Liver (tissue), 10 donors: ENCODE measurements at places on chromosomes 5 and 9. TPM values are rescaled to one million over a fixed set of nuclear protein-coding genes. Genes with fewer than 3 reads are reported as not detected.

IGFBPL1 gene
- not detected for total RNA-seq

HSPB3 gene
- total RNA-seq = 0.17 TPM

ATP6V0E1 gene
- total RNA-seq = 86.7 TPM

SURF1 gene
- 20.7 TPM for total RNA-seq

PCDHGB7 gene
- total RNA-seq = 3.1 TPM

TCOF1 gene
- 8.5 TPM for total RNA-seq

DNA sequence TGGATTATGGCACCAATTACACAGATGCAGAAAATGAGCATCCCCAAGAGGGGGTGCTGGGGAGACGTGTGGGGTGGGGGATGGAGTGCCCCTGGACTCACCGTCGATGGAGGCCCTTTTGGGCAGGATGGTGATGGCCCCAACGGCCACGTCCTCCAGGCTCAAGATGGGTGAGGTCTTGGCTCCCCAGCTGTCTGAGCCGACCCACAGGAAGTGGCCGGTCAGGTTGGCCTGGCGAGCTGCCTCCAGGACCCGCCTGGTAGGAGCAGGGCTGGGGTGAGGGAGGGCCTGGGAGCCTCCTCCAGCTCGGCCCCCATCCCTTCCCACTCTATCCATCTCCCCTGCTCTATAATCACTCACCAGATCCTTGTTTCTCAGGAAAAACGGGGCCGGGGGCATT, 4.6 kb downstream of the GRM6 start:
- no peak for DNase-seq

DNA sequence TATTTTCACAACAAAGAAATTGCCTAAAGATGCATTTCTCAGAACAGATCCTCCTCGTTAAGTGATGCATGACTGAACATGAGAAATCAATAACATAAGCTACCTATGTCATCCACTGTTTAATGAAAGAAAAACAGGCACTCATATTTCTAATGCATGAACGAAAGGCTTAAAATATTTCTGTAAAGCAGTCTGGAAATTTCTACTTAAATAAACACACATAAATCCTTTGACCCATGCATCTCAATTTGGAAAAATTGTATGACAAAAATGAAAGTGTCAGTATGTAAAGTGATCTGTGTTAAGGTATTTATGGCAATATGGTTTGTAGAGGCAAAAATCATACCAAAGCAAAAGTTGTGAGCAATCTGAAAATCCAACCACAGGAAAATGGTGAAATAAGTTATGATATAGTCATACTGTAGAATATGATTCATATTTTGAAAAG, 399.2 kb upstream of the GRAMD2B start:
- DNase-seq = no peak

GRCh38 chr9:87770616-87771315, 44.8 kb downstream of the CTSL start:
- DNase-seq = no peak

DNA sequence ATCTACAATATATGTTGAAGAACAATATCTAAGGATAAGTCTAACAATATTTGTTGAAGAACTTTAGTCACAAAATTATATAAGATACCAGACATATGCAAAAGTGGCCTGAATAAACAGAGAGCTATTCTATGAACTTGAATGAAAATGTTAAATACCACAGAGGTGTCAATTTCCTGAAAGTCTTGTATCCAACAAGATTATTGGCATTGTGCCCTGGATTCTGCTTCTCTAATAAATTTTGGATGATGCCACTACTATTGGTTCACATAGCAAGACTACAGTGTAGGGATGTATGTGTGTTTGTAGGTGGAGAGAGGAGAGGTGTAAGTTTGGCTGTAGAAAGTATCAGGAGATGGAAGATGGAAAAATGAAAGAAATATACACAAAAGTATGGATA, 731.8 kb upstream of the RGMB start:
- DNase-seq = no peak

- DNase-seq = no peak
Measured at GRCh38 chr5:74257645-74258313, 382.7 kb downstream of the ENC1 start.

DNA sequence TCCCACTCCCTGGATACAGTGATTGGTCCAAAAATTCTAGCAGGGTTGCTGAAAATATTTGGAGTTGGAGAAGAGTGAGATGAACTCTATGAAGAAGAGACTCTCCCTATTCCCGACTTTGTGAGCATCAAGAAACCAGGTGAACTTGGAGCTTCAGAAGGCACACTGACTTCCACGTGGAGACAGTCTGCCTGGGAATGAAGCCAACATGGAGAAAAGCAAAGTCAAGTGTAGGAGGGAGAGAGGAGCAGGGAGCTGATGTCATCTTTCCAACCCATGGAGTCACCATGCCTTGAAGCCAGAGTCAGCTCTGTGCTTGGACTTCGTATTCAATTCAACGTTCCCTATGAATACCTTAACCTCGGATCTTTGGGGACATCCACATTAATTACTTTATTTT, 125.1 kb downstream of the NPR3 start:
- no peak for DNase-seq

DNA sequence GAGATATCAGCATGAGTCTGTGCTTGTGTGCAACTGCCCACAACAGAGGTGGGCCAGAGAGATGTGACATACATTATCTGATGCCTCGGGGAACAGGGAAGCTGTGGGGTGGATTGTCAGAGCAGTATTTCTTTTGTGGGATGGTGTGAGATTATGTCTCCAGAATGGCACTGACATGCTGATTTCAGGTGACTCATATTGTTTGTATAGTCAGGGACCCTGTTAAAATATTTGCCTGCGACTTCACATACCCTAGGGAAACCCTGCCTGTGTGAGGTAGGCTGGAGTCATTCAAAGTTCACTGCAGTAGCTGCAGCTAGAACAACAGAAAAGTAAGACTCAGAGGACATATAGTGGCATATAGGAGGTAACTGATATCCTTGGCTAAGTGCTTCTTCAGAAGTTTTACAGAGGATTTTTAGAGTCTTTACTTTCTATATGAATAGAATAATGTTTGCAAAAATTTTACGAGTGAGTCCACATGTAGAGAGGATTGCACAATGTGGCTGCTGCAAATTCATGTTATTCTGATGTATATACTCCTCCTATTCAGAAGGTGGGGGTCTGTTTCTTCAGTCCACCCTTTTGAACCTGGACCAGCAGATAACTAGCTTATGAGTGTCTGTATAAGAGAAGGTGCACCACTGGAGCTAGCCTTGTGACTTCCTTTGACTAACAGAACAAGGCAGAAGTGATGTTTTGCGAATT, 89.3 kb downstream of the MACIR start:
- no peak for DNase-seq

GRCh38 chr9:38649731-38650363, 29.5 kb upstream of the ANKRD18A start:
- no peak for DNase-seq

GRCh38 chr9:125982798-125983406, 235.7 kb downstream of the PBX3 start:
- DNase-seq = no peak

DNA sequence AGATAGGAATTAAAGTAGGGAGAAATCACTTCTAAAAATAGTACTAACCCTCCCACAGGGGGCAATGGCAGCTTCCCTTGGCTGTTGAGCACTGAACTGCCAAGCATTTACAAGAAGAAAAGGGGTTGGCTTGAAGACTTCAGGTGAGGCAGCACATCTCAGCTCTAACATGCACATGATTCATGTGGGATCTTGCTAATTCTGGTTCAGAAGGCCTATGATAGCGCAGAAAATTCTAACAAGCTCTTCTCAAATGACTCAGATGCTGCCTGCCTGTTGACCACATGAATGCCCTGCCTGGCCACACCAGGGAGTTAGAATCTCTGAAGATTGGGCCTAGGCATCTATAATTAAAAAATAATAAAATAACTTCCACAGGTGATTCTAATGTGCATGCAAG, 22.6 kb downstream of the CD180 start:
- no peak for DNase-seq
